ENCODE measurements at places on chromosomes 2 and 18.

GRCh38 chr2:67713376-67713775, 316.2 kb downstream of the ETAA1 start:
- no peak for DNase-seq

DNA sequence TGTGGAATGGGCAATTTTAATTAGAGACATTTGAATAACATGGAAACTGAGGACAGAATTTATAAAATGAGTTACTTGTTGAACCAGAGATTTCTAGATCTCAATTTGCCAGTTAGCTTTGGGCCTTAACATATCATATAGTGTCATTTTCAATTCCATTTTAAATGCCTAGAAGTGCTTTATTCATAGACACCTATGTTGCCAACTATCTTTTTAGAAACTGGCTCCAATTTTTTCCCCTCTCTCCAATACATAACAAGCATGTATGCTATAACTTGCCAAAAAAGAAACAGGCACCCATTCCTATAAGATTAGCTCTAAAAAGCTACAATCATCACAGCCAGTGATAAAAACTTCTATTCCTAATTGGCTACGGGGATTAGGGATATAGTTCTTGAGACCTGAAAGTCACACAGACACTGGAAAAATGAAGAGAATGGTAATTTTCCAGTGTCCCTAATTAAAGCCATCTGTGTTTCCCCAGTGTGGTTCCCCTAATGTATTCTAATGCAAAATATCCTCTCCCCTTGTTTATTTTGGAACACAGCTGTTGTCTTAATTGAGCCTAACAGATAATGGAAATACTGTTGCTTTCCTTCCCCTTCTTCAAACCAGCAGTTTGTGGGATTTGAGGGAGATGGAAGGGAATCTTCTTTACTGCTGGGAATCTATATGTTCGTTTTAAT, 205.5 kb upstream of the FSHR start:
- DNase-seq: no peak

DNA sequence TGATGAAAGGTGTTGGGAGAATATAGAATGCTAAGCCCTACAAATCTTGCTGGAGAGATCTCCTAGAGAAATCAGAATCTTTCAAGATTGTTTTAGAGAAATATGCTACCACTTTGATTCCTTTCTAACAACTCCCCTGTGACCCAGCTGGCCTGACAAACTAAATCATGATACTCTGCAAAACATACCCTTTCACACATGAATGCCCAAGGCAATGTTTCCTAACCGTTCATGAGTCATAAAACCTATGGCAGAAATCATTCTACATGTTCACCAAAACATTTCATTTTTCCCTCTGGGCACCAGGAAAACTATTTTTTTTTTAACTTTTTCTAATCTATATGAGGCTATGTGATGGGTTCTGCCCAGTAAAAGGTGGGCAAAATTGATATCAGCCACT, 77.8 kb upstream of the SETBP1 start:
- no peak for DNase-seq

- DNase-seq: no peak
Observed at GRCh38 chr2:102025016-102025501, 33.3 kb downstream of the IL1R2 start.

- no peak for DNase-seq
Observed at GRCh38 chr2:35873921-35874320, 481.7 kb upstream of the CRIM1 start.

- no peak for DNase-seq
Observed at GRCh38 chr18:66728951-66729350, 125.1 kb upstream of the CDH19 start.

DNA sequence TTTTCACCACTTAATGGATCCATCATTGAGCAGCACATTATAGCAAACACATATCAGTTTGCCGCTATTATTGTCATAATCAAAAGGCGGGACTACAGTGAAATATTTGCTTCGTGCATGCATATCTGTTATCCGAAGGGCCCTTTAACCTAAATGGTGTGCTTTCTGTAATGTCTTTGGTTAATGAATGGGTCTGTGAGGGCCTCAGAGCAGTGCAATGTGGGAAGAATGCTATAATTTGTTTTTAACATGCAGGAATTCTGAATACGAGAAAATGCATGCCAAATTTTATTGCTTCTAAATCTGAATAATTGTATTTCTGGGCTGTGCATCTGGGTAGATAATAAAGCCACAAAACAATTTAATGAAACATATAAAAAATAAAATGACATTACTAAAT, 32.8 kb upstream of the CELF4 start:
- DNase-seq: no peak

- no peak for DNase-seq
Observed at GRCh38 chr2:216119986-216120385, 10.8 kb downstream of the XRCC5 start.
